GF-D8 (cell line): ENCODE measurements at places on chromosomes 3 and 15.

- DNase-seq: peak; percentile 8
Measured at GRCh38 chr15:101018016-101018415, 98.9 kb downstream of the LRRK1 start.

- DNase-seq: no peak
Measured at GRCh38 chr3:115708540-115708939, 85.2 kb downstream of the GAP43 start.

GRCh38 chr15:38076786-38077185, 142.3 kb downstream of the TMCO5A start:
- no peak for DNase-seq

- no peak for DNase-seq
Measured at GRCh38 chr15:57500979-57501576, 90.6 kb upstream of the MYZAP start.

DNA sequence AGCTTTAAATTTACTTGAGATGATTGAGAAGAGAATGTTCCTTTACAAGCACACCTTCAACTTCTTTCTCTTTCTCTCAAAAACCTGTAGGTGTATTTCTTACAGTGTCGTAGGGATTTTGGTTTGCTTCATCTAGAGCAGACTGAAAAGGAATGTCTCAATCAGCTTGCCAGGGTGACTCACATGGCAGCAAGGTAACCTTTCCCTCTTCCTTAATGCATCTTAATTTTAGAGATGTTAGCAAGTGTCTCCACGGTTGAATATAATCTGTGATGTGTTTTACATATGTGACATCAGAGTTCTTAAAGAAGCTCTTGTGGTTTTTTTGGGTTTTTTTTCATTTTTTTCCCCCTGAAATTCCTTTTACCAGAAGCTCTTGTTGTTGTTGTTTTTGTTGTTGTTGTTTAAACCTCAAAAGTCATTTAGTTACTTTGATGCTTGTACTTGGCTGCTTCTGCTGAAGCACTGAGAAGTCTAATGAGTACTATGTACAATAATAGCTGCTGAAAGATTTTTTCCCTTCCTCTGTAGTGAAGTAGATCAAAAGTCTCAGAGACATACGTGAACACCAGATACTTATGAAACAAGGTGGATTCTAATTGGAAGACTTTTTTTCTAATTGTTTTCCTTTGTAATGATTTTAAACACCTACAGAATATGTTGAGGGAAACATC, 83.1 kb downstream of the RETNLB start:
- DNase-seq: no peak

DNA sequence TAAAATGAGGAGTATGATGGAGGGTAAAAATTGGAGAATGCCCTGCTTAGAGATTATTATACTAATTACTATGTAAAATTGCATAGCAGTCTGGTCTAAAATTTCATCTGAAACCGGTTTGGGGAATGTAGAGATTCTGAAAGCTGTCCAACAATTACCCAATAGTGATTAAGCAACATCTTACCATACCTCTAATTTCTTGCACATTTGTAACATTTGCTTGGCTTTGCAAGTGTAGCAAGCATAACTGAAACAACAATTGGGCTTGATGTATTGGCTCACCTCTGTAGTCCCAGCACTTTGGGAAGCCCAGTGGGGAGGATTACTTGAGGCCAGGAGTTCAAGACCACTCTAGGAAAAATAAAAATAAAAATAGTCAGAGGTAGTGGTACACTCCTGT, 17.4 kb downstream of the AADACL2 start:
- DNase-seq: no peak

GRCh38 chr3:172869368-172869771, 118.8 kb downstream of the ECT2 start:
- no peak for DNase-seq

- no peak for DNase-seq
Measured at GRCh38 chr3:152656214-152656971, 178.5 kb upstream of the P2RY1 start.

DNA sequence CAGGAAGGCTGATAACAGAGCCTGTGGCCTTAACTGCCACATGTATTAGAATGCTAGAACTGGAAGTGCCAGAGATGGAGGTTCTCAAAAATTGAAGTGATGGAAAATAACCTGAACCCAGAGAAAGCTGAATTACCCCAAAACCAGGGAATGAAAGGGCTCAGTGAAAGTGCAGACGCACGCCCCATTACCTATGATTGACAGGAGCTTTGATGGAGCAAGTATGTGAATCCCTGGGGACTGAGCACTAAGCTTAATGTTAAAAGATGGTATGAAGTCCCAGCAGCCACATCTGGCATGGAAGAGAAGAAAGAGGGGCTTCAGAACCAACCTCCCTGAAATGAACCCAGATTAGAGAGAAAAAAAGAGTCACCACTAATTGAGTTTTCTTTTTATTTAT, 118.4 kb upstream of the FHIT start:
- DNase-seq: no peak
